H4 (cell line): ENCODE measurements at places on chromosomes 6 and 20.
A peak's percentile ranks its signal among the peaks of the same experiment; 100 is the strongest.

- DNase-seq: no peak
These were observed 56.5 kb upstream of the CCN2 start for GRCh38 chr6:132007474-132008190.

DNA sequence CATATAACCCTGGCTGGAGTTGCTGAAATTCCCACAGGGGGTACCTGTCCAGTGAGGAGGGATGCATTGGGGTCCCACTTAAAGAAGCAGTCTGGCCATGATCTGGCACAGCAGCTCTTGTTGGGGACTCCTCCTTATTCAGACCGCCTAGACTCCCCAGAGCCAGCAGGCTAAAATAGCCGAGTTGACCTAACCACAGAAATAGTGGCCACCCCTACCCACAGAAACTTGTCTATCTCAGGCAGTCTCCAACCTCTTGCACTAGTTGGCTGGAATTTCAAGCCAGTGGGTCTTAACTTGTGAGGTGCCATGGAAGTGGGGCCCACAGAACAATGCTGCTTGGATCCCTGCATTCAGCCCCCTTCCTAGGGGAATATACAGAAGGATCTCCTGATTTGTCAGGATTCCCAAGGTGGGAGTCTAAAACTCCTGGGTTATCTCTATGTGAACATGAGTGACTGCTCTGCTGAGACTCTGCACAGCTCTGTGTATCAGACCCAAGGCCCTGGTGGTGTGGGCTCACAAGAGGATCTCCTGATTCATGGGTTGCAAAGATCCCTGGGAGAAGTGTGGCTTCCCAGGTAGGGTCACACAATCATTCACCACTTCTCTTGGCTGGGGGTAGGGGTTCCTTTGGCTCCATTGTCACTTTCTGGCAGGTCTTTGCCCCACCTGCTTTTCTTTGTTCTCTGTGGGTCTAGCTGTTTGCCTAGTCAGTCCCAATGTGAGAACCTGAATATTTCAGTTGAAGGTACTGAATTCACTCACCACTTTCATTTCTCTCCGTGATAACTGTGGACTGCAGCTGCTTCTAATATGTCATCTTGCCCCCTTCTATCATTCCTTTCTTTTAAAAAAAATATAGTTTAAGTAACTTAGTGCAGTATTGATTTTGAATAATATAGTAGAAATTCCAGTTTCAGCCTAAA, 65.5 kb upstream of the CLVS2 start:
- no peak for DNase-seq

- DNase-seq: no peak
These were observed 239.8 kb downstream of the UST start for GRCh38 chr6:148986608-148987007.

GRCh38 chr6:34259529-34260069, 10.8 kb upstream of the SMIM29 start:
- DNase-seq: no peak

DNA sequence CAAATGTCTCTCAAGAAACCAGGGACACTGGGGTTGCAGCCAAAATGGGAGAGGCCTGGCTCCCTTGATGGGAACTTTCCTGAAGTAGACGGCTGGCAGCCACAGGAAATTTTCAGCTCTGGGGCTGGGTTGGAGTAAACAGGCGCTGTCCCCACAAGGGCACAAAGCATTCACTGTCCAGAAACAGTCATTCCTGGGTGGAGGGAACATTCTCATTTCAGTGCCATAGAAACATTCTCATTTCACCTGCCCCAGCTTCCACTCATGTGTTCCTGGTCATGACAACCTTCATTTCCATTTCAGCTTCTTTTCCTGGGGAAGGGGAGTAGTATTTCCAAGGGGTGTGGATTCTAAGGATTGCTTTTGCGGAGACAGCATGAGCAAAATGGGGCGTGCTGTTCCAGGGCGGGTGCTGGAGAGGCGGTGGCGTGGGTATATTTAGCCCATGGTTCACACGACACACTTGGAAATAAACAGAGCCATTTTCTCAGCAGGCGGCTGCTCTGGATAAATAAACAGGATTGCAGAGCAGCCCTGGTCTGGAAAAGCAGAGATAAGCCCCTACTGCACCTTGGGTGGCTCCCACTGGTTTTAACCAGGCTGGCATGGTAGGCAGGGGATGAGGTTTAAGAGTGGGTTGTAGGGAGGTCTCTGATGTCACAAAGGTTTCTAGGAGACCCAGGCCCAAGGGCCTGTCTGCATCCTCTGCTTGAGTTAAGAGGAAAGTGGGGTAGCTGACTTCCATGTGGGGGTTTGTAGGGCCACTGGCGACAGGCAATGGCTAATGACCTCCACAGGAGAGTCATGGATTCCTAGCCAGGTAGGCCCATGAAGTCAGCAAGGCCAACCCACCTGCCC, 32.9 kb downstream of the COX4I2 start:
- peak; percentile 85 for DNase-seq

- DNase-seq: no peak
These were observed 20.0 kb upstream of the MPC1 start for GRCh38 chr6:166402582-166403277.

DNA sequence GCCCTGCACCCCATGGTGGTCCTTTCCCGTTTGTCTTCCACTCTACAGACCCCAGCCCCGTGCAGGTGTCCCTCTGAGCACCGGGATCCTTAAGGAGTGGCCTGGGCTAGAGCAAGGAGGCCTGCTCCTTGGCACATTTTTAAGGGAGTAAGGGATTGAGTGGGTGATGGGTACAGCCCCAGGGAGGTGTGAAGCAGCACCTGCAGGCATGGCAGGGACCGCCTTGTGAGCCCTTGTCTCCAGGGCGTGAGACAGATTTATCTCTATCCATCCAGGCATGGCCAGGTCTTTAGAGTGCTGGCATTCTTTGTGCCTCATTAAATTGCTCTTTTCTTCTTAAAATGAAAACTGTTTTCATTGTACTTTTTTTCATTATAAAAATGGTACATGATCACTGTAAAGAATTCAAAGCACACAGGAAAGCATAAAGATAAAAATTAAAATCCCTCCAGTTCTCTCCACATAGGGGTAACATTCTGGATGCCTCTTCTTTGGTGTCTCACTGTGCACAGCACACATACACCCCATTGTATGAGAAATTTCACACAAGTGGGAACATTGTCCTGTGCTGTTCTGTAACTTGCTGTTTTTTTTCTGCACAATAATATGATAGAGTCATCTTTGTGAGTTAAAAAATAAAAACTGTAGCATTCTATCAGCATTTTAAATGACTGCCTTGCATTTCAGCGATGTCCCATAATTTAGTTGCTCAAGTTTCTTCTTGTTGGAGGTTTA, 31.9 kb upstream of the ZNF831 start:
- no peak for DNase-seq

DNA sequence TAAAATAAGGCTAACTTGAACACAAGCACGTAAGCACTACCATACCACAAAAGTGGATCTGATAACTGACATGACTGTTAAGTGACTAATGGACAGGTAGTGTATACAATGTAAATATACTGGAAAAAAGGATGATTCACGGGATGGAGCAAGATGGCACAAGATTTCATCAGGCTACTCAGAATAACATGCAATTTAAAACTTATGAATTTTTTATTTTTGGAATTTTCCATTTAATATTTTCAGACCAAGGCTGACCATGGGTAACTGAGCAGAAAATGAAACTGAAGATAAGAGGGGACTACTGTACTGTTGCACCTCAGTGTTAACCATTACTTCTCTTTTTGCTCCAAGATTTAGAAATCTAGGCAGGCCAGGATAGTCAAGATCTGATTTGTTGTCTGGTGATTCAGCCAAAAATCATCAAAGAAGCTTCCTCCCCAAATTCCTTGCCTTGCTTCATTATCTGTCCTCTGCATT, 45.4 kb downstream of the TPBG start:
- peak; percentile 13 for DNase-seq

DNA sequence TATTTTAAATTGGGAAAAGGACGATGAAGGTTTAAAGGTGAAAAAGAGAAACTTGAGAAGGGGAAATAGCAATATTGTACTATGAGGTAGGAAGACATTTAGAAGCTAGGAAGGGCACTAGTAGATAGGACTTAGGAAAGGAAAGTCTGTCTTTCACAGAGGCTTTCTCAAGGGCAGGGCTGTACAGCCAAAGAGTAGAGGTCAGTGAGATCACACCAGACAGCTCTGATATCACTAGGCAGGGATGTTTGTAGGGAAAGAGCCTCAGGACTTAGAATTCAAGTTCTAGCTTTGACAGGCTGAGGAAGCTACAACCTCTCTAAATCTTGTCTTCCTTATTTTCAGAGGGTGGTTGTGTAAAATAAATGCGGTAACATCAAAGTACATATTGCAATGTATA, 160.4 kb upstream of the SLC22A16 start:
- no peak for DNase-seq

DNA sequence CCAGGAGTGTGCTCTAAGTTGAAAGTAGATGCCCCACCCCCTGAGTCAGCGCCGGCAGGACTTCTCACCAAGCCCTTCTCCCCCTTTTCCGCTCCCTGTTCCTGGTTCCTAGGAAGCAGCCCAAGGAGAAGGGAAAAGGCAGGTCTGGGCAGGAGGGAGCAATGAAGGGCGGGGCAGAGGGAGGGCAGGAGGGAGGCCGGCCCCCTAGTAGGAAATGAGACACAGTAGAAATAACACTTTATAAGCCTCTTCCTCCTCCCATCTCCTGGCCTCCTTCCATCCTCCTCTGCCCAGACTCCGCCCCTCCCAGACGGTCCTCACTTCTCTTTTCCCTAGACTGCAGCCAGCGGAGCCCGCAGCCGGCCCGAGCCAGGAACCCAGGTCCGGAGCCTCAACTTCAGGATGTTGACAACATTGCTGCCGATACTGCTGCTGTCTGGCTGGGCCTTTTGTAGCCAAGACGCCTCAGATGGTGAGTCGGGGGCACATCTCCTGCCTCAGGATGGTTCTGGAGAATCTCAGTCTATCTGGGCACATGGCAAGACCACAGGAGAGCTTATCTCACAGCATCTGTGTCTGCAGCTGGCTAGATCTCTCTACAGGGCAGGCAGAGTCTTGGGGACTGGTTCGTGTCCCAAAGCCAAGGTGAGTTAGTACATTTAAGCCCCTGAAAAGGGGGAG, at the start of gene PROCR:
Gene PROCR, plus strand, starts transcription at position 320 of the 681 bp plus-strand sequence. Its CDS starts 83 bp downstream, at position 403.
- DNase-seq: peak; percentile 97

DNA sequence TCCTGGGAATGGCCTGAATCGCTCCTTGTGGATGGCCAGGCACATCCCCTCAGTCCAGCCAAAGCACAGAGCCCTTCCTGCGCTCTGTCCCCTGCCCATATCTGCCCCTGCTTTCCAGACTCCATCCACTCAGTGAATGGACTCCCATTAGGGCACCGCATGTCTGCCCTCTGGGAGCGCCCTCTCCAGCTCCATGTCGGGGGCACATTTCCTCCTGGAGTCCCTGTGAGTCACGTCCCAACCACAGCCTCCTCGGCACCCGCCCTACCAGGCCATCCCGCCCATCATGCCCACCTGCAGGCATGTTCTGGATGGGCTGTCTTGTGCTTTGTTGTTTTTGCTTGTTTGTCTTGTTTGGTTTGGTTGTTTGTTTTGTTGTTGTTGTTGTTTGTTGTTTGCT, 96.8 kb downstream of the PSMB1 start:
- no peak for DNase-seq

GRCh38 chr6:36217946-36218345, 21.4 kb downstream of the BRPF3 start:
- DNase-seq: no peak

DNA sequence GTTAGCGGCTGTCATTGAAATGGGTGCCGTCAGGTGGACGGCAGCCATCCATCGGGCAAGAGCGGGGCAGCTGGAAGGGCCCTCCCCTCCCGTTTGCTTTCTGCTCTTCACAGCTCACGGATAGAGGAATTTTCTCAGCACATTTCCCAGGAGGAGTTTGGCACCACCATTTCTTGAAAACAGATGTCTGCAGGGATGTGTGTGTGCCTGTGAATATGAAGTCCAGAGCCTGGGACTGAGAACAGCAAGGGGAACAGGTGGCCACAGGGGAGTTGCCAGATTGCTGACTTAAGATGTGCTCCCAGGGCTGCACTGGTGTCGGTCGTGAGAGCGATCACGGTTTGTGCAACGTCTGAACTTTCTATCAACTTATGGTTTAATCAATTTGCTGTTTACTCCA, 22.1 kb upstream of the ECI2 start:
- DNase-seq: no peak

DNA sequence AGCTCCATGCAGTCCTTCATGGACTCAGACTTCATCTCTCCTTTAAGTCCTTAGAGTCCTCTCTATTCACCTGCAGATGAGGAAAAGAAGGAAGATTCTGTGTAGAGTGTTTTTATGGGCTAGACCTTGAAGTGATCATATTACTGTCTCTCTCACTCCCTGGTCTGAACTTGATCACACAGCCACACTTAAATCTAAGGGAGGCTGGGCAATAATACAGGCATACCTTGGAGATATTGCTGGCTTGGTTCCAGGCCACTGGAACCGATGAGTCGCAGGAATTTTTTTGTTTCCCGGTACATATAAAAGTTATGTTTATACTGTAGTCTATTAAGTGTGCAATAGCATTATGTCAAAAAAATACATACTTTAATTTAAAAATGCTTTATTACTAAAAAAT, 59.2 kb upstream of the FOXO3 start:
- DNase-seq: no peak

GRCh38 chr20:23414526-23415188, 6.6 kb downstream of the NAPB start:
- DNase-seq: no peak

DNA sequence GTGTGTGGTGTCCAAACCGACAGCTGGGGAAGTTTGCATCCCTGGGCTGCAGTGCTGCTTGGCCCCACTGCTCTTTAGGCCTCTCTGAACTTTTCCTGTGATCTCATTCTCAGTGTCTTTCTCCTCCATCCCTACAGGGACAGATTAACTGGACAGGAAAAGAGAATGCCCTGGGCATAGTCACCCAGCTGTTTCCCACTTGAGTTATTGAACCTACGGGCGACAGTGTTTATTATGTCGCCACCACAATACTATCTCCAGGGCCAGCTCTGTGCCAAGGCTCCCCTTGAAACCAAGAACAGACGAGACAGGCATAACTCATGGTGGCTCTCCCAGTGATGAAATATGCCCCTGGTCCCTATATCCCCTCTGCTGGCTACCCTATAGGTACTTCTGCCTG, 147.8 kb upstream of the EPHA7 start:
- no peak for DNase-seq

DNA sequence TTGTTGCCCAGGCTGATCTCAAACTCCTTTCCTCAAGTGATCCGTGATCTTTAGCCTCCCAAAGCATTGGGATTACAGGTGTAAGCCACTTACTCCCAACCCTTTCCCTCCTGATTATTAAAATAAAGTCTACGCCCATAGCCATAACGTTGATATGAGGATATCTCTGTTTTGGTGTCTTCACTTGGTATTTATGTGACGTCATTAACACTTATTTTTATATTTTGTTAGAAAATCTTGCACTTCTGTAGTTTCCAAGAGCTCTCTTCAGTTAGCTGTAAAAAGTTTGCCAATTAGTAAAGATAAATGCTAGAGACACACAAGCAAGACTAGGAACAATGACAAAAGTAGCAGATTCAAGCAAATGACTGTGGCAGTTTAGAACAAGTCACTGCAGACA, 115.6 kb upstream of the HSF2 start:
- no peak for DNase-seq
